ENCODE measurements at places on chromosomes 2 and 18.

GRCh38 chr2:236400594-236401360 is 136.6 kb upstream of the ASB18 start:
- no peak for DNase-seq

- DNase-seq, result no peak
Measured at GRCh38 chr18:42268798-42269197, 313.8 kb downstream of the PIK3C3 start.

DNA sequence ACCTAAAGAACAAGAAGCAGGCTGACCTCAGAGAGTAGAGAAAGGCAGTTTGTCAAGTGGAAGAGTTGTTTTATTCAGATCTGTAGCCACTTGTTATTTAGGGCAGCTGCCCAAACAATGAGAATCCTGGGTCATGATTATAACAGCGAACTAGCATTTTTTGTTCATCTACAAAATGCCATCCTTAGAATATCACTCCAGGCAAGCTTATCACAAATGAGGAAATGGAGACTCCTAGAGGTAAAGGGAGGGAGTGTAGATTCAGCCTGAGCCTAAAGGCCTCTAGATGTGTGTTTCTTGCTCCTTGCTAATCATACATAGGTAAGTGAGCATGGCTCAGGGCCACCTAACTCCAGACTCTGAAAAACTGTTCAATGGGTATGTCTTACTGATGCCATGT is 126.1 kb downstream of the HNMT start:
- no peak for DNase-seq

DNA sequence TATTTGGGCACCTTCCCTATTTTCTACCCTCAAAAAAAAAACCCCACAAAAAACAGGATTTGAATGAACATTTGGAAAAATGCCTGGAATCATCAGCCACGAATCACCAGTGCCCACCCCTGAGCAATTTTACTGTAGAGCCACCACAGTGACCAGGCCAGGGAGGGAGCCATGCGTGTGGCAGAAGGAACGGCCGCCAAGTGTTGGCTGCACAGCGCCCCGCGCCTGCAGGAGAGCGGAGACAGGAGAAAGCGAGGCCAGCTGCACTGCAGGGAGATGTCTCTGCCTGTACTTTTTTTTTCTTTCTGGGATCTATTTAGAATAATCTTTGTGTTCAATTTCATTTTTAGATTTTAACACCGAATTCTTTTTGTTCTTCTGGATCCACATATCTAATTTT is 269.3 kb upstream of the RAB12 start:
- no peak for DNase-seq

DNA sequence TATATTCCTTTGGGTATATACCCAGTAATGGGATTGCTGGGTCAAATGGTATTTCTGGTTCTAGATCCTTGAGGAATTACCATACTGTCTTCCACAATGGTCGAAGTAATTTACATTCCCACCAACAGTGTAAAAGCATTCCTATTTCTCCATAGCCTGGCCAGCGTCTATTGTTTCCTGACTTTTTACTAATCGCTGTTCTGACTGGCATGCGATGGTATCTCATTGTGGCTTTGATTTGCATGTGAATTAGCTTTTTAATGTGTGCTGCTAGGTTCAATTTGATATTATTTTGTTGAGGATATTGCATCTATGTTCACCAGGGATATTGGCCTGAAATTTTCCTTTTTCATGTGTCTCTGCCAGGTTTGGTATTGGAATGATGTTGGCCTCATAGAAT is 67.4 kb upstream of the VRK2 start:
- no peak for DNase-seq

DNA sequence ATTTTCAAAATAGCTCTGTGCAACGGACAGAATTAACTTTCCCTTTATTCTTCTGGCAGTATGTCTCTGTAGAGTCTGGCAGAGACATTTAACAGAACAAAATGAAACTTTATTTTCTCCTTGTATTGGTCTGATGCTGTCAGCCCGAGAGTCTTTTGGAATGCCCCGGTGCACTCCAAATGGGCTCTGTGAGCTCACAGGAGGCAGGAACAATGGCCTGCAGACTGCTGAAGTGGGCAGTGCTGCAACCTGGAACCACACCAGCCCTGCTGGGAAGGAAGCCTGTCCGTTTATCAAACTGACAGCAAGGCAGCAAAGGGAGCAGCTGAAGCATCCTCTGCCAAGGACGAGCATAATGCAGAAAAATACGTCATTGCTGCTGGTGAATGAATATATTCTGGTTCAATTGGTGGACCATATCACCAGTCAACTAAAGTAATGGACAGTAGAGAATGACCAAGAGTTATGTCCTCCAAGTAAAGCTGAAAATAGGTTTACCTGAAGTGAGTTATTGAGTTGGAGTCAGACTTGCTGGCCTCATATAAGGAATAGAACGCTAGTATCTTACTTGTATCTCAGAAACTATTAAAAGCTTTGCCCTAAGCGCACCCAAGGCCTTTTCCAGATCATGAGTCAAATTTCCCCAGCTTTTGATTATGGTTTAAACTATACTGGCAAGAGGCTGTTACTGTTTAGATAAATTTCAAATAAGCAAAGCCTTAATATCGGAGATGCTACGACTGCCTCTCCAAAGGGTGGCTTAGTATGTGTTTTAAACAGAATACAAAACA is 207.6 kb upstream of the TANK start:
- no peak for DNase-seq

DNA sequence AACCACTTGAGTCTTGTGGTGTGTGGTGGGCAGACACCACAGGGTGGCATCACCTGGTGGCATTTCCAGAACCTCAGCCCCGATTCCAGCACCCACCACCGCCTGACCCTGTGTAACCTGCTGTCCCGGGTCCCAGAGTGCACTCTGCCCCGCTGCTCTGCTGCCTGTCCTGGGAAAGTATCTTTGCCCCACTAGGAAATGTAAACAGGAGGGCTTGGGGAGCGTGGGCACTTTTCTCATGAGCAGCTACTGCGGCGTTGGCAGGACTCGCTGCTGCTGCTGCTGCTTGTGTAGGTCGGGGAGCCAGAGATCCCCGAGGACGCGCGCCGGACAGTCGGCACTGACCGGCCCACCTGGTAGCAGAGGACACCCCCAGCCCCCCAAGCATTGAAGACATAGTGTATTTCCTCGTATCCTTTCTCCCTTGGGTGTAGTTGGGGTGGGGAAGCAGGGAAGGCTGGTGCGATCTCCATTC is 13.4 kb downstream of the DTYMK start:
- no peak for DNase-seq

- no peak for DNase-seq
Measured at GRCh38 chr2:237152361-237152760, 66.7 kb downstream of the COPS8 start.

- peak; percentile 36 for DNase-seq
Measured at GRCh38 chr2:113248997-113249770, 29.5 kb downstream of the PAX8 start.

GRCh38 chr18:48780201-48780912 is 170.4 kb downstream of the SMAD7 start:
- no peak for DNase-seq

GRCh38 chr18:37871561-37871960 is 306.0 kb upstream of the CELF4 start:
- DNase-seq, result no peak

DNA sequence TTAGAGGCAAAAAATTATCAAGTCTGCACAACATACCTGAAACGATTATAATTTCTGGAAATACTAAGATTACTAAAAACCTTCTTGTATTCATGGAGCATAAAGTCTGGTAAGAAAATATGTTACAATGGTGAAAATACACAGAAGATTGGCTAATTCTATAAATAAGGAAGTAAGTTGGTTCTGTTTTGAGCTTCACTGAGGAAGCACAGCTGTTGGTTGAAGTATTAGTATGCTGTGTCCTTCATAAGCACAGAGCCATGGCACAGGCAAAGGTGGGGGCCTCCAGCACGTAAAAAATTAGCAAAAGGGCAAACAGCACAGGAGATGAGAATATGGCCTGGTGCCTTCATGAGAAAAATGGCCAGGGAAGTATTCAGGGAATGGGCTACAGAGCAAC is 40.4 kb upstream of the ANKRD62 start:
- no peak for DNase-seq

- DNase-seq, result peak; percentile 7
Measured at GRCh38 chr2:224357098-224357901, 44.6 kb downstream of the FAM124B start.

DNA sequence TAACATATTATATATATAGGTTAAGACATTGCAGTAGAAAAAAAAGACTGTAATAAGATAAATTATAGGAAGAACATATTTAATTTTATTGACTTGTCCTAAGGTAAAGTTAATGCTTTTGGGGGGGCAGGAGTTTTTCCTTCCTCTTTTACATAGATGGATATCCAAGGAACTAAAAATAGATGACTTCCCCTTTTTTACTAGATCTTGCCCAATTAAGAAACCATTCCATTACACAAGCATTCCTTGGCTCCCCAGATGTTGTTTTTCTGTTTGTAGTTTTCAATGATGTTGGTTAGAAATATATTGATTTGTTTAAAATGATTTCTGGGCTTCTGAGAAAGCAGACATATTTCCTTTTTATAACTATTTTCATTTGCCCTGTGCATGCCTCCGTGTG is 22.4 kb upstream of the PMAIP1 start:
- no peak for DNase-seq

DNA sequence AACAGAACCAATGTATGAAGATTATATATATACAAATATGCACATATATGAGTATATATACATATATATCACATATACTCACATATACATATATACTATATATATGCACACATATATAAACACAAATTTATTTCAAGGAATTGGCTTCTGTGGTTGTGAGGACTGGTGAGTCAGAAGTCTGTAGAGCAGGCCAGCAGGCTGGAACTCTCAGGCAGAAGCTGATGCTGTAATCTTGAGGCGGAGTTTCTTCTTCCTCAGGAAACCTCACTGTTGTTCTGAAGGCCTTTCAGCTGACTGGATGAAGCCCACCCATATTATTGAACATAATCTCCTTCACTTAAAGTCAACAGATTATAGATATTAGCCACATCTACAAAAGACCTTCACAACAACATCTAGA is 143.9 kb upstream of the CREB1 start:
- no peak for DNase-seq

- no peak for DNase-seq
Measured at GRCh38 chr18:60064271-60064670, 164.5 kb downstream of the PMAIP1 start.

- no peak for DNase-seq
Measured at GRCh38 chr2:101750688-101751087, 53.2 kb downstream of the MAP4K4 start.

DNA sequence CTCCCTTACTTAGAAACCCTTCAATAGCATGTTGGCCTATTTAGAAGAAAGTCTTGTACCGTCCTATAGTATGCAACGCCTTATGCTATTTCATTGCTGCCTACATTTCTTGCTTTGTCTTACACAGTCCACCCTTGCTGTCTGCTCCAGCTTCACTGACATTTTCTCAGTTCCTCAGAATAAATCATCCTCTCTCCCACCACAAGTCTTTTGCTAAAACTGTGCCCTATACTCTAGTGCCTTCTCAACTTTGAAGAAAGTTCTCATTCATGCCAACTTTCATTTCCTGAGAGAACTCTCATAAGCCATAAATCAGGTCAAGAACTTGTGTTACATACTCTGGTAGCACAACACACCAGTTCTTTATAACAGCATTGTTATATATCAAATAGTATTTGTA is 54.3 kb upstream of the COL3A1 start:
- DNase-seq, result no peak

GRCh38 chr18:50563376-50563775 is 3.5 kb downstream of the MAPK4 start:
- DNase-seq, result no peak

DNA sequence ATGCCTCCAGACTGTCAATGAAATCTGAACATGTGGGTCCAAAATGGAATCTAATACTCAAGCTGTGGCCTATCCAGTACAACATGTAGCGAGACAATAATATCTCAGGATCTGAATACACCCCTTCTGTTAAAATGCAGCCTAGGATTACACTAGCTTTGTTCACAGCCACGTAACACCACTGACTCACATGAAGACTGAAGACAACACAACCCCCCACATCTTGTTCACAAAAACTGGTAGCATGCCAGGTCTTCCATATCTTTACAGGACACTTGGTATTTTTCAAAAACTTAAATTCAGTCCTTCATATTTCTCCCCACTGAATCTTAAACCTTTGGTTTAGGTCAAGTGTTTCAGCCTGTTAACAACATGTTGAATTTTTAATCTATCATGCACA is 84.2 kb downstream of the SLC8A1 start:
- DNase-seq, result no peak

DNA sequence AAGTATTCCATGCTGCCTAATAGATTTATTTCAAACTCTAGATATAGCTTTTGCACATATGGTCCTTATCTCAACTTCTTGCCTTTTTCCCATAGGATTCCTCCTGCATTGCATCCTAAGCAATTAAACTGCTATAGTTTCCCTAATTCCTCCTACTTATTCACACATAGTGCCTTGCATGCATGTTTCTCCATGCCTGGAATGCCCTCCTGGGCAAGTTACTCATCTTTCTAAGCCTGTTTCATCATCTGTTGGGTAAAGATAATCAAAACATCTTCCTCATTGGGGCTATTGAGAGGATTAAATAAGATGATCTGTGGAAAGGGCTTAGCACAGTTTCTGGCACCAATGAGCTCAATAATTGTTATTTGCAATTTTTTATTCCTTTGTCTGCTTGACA is 726.5 kb downstream of the SLC4A3 start:
- DNase-seq, result no peak

- no peak for DNase-seq
Measured at GRCh38 chr2:163834221-163834620, 98.4 kb upstream of the FIGN start.

- no peak for DNase-seq
Measured at GRCh38 chr2:16079637-16080036, 139.3 kb downstream of the MYCN start.

DNA sequence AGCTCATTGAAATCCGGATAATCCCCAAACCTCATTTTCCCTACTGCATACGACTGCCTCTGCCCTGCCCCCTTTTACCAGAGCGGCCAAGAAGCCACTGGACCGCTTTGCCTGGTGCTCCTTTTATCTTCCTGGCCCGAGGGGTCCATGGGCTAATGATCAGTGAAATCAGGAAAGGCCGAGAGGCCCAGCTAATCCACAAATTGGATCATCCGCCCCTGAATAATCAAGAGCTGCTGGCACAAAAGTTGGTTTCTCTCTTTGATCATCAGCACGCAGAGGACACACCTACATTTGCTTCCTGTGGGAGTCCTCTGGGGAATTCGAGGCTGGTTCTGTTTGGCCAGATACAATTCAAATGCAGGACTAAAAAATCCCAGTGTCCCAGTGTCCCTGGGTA is 144.5 kb downstream of the INSIG2 start:
- DNase-seq, result no peak

- DNase-seq, result no peak
Measured at GRCh38 chr2:14120376-14120775, 512.1 kb upstream of the LRATD1 start.

DNA sequence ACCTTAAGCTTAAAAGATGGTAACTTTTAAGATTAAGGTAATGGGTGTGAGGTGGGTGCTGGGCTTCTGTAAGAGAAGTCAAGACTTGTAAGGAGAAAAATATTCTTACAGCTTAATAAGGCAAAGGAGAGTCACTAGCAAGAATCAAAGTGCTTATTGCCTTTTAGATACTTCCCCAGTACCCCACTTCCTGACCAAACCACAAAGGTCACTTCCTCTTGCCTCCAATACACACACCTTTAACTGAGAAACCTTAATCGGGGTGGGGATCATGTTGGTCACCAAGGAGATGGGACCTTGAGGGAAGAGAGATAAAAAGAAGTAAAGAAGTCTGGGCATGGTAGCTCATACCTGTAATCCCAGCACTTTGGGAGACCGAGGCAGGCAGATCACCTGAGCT is 10.6 kb upstream of the ATG16L1 start:
- no peak for DNase-seq
